ENCODE measurements at places on chromosomes 4 and X.

GRCh38 chr4:16739997-16740624, 158.3 kb downstream of the LDB2 start:
- DNase-seq, result no peak

DNA sequence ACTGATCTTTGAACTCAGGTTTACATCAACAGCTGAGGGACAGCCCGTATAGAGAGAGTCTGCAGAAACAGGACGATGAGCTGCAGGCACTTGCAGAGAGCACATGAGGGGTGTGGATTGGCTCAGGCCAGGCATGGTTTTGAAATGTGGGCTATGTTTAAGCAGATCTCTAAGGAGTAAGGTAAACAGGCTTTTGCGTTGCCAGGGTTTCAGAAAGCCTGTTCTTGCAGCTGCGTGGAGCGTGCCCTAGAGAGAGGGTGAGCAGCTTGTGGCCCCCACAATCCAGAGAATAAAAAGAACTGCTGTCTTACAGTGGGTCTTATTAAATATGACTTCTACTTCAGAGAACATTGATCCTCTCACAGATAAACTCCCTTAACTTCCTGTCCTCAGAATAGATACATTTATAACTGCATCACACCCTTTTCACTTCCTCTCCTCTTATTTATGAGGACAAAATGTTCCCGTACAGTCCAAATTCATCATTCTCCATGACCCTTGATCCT, 64.1 kb downstream of the TMA16 start:
- peak; percentile 18 for DNase-seq

GRCh38 chr4:89284020-89284424, 23.6 kb downstream of the GPRIN3 start:
- DNase-seq, result no peak

GRCh38 chr4:130712038-130712437, 1616.1 kb downstream of the C4orf33 start:
- no peak for DNase-seq

- no peak for DNase-seq
Measured at GRCh38 chr4:111946800-111947199, 198.5 kb upstream of the FAM241A start.

GRCh38 chr4:73317092-73317491, 58.5 kb upstream of the ANKRD17 start:
- DNase-seq, result no peak

DNA sequence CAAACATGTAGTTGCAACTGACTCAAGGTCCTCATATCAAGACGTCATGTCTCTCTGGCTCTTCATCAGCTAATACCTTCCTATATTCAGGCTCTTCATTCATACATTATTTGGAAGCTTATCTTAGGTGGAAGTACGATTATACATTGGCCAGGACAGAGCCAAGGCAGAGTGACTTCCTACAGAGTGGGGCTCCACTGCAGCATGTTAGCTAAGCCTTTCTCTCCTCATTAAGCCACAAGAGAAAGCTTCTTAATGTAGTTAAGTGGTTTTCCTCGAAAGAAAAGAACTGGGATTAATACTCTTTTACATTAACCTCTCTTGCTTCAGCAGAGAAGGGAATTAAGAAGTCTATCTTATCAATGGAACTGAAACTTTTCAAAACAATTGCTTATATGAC, 15.0 kb downstream of the C4orf33 start:
- DNase-seq, result no peak

DNA sequence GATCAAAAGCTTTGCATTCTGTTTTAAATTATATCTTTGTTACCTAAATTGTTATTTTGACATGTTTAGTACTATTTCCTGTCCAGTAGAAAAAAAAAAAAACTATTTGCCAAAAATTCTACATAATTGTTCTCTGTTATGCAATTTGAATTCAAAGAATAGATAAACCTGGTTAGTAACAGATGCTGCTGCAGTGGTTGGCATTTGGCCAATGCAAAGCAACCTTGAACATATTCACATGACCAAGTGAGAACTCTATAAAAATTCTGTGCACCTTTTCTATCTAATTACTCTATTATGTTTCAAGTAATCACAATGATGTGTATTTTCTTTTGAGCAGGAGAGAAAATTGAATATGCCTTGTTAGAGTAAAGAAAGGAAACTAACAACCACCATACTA, 1473.4 kb downstream of the RPA4 start:
- no peak for DNase-seq

DNA sequence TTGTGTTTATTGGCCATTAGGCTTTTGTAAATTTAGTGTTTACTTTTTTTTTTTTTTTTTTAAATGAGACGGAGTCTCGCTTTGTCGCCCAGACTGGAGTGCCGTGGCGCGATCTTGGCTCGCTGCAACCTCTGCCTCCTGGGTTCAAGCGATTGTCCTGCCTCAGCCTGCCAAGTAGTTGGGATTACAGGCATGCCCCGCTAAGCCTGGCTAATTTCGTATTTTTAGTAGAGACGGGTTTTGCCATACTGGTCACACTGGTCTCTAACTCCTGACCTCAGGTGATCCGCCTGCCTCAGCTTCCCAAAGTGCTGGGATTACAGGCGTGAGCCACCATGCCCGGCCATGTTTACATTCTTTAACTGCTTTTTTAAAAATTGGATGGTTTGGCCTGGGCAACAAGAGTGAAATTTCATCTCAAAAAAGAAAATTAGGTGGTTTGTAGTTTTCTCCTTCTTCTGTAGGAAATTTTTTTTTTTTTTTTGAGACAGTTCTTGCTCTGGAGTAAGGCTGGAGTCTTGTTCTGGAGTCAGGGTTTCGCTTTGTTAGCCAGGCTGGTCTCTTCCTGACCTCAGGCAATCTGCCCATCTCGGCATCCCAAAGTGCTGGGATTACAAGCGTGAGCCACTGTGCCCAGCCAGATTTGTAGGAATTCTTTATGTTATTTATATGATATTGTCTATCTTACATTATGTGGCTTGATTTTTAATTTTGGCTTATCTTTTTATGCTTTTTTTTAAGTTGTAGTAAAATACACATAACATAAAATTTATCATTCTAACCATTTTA, 15.1 kb downstream of the UBE2K start:
- no peak for DNase-seq

- no peak for DNase-seq
Measured at GRCh38 chrX:68994135-68994890, 165.5 kb downstream of the EFNB1 start.

DNA sequence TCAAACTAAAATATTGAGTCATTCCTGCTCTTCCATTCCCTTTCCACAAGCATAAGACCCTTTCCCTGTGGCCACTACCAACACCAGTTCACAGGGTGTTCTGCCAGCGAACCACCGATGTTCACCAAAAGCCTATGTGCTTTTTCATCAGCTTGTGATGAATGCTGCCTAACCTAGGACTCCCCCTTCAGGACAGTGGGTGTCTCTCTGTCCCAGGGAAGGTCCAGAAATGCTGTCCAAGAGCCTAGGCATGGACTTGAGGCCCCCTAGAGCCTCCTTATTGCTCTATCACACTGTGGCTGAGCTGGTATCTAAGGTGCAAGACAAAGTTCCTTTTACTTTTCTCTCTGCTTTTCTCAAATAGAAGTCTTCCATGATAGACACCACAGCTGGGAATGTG, 1015.6 kb downstream of the PCDH19 start:
- DNase-seq, result no peak

- no peak for DNase-seq
Measured at GRCh38 chrX:889966-890651, 259.5 kb downstream of the SHOX start.

- no peak for DNase-seq
Measured at GRCh38 chr4:124591637-124592036, 120.9 kb downstream of the ANKRD50 start.

DNA sequence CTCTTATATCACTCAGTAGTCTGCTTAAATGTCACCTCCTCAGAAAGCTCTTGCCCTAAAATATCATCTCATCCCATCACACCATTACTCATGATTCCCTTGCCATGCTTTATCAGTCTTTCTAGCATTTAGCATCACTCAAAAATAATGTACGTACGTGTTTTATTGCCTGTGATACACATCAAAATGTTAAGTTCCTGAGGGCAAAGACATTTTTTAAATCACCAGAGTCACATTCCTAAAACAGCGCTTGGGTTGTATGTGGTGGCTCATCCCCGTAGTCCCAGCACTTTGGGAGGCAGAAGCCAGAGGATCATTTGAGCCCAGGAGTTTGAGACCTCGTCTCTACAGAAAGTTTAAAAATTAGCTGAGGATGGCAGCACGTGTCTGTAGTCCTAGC, 21.3 kb upstream of the PDLIM5 start:
- DNase-seq, result no peak

- DNase-seq, result no peak
Measured at GRCh38 chr4:55407119-55407518, 11.4 kb downstream of the TMEM165 start.

DNA sequence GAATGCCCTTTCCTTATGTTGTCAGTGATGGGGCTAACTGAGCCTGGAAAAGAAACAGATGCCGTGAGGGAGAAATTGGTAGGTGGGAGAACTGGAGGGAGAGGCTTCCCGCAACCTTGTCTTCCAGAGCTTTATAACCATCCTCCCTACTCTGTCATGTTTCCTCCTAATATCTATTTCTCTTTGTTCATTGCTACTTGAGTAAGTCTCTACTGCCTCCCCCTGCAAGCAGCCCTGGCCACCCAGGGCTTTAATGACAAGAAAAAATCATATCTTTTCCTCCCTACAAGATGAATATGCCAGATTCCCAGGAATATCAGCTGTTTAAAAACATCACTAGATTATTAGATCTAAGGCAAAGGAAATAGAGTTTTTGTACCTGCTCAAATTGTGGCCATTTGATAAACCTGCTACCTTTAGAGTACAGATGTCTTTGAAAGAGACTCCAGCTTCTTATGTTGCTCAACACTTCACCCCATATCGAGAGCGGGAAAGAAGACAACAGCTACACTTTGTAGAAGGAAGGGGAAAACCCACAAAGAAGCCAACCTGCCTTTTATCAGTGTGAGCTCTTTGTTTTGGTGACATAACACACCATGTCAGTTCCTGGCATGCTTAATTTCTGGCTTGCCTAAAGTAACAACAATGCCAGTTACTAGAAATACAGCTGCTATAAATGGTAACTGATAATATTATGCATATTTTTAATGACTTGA, 186.6 kb upstream of the LEF1 start:
- no peak for DNase-seq

GRCh38 chr4:125368146-125368545, 53.4 kb downstream of the FAT4 start:
- DNase-seq, result no peak

DNA sequence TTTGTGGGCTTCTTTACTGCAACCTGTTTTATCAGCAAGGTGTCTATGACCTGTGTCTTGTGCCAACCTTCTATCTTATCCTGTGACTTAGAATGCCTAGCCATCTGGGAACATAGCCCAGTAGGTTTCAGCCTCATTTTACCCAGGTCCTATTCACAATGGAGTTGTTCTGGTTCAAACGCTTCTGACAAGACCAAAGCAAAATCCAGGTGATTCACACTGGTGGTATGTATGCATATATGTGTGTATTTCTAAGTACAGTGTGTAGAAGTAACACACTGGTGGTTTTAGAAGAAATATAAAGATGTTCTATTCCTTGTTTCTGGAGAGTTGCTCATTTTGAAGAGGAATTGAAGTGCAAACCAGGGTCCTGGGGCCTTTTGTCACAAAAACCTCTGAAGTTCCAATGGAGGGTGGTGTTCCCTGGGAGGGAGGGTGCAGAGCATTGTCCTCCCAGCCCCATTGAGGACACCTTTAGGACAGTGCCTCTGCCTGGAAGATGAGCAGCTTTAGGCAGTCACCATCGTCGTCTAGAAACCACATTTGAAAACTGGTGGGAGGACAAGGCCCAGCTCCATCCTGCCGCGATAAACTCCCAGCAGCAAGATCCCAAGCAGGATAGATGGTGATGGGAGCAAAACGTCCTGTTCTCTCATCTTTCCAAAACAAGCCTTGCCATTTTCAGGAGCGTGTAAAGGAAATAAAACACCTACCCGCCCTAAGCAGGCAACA, 191.4 kb downstream of the TSPAN5 start:
- DNase-seq, result no peak

DNA sequence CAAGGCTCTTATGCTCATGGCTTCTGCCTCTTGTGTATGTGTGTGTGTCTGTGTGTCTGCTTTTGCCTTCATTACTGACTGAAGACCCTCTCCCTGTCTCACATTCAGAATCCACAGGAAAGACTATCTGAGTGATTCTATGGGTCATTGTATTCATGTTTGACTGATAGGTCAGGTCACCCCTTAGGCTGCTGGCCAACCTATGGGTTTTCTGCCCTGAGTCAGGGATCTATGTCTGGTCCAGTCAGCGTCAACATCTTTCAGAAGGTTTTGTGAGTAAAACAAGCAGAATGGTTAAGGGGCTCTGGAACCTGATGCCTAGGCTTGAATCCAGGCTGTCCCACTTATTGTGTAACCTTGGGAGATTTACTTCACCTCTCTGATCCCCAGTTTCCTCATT, 30.5 kb downstream of the NHSL2 start:
- DNase-seq, result no peak

- DNase-seq, result peak; percentile 41
Measured at GRCh38 chrX:41009850-41010846, 75.1 kb upstream of the USP9X start.

DNA sequence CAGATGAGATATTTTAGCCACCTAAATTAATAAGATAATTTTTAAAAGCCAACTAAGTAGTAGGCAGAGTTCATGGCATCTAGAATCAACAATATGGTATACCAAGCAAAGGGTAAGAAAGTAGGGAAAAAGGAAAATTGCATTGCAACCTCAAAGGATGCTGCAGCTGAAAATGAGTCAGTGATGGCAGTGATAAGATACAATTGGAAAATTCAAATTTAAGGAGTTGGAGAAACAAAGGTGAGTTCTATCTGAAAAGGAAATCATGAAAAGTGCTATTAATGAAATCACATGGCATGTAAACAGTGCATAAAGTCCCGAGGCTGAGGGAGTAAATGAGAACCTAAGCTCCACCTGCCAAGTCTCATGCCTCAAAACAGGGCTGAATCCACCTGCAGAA, 33.9 kb downstream of the SHROOM4 start:
- DNase-seq, result no peak

DNA sequence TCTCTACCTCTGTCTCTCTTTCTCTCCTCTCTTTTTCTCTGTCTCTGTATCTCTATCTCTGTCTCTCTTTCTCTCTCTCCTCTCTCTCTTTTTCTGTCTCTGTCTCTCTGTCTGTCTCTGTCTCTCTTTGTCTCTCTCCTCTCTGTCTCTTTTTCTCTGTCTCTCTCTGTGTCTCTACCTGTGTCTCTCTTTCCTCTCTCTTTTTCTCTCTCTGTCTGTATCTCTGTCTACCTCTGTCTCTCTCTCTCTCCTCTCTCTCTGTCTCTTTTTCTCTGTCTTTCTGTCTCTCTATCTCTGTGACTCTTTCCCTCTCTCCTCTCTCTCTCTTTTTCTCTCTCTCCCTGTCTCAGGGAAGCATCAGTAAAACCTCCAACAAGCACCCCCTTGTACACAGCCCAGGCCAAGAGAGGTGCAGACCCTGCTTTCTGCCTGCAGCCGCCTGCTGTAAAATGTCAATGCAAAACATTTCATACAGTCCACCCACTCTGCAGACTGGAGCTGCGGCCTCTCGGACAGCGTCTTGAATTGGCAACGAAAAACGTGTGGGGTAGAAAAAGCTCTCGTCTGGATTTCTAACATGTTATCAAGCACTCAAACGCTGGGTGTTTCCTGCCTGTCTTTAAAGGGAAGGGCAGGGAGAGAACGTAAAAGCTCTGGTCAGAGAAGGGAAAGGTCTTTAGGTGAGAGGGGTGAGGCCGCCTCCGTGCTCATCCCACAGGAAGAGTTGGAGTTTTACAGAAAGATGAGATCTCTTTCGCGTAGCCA, 3.7 kb upstream of the SHOX start:
- no peak for DNase-seq

- no peak for DNase-seq
Measured at GRCh38 chr4:15547392-15547791, 77.7 kb downstream of the CC2D2A start.

GRCh38 chr4:48503233-48504025, 13.4 kb downstream of the ZAR1 start:
- DNase-seq, result no peak
